Stimulated activated CD4-positive, alpha-beta T cell treated with anti-CD3 and anti-CD28 coated beads, Interleukin-4, amount 100 ng/mL, for 4 hours (primary cell): ENCODE measurements at places on chromosomes 3 and 15.

DNA sequence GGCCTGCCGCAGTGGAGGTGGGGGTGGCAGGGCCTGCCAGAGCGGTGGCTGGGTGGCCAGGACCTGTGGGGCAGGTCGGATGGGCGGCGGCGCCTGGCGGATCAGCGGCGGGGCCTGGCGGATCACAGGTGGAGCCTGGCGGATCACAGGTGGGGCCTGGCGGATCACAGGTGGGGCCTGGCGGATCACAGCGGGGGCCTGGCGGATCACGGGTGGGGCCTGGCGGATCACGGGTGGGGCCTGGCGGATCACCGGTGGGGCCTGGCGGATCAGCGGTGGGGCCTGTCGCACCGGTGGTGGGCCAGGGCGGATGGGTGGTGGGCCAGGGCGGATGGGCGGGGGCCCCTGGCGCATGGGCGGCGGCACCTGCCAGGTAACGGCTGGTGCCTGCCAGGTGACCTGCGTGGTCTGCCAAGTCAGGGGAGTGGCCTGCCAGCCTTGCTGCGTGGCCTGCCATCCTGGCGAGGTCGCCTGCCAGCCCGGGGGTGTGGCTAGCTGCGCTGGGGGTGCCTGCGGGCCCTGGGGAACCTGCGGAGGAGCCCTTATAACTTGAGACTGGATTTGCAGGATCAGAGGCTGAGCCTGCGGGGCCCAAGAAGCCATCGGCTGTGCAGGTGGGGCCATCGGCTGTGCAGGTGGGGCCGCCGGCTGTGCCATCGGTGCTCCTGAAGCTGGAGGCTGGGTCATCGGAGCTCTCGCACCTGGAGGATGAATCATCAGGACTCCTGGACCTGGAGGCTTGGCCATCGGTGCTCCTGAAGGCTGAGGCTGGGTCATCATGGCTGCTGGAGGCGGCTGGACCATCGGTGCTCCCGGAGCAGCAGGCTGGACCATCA is 1.3 kb downstream of the MAGEL2 start:
- DNase-seq, result no peak

- no peak for DNase-seq
These were observed 116.1 kb downstream of the CHST2 start for GRCh38 chr3:143235614-143236204.

DNA sequence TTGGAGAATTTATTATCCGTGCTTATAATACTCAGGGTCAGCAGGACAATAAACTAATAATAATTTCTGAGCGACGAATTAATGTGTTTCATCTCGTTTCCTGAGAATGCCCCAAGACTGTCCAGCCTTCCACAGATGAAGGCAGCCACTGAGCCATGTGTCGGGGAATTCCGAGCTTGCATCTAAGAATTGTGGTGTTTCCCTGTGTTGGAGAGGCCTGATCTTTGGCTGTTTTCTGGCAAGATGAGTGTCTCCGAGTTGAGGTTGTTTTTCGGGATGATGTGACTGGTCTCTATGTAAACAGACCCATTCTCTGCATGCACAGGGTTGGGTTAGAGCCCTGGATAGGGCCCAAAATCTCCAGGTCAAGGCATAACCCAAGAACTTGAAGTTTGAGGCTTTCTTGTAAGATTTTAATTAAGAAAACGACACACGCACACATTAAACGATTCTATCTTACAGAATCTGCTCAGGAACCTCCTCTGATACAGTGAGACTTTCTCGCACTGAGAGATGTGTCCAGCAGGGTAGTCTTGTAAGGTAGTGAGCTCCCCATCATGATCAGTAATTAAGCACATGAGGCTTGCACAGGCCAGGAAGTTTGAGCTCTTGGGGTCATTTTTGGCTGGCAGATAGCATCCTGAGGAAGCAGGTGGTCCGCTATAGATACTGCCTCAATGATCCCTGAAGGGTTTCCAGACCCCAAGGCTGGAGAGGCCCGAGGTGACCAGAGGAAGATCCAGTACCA is 14.4 kb downstream of the FGD5 start:
- DNase-seq, result no peak

DNA sequence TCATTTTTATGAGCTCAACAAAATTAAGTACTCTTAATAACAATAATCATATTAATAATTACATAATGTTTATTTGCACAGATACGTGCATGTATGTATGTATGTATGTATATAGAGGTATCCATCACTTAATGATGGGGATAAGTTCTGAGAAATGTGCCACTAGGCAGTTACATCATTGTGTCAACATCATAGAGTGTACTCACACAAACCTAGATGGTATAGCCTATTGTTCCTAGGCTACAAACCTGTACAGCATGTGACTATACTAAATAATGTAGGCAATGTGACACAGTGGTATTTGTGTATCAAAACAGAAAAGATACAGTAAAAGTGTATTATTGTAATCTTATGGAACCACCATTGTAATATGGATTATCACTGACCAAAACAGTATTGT is 874.7 kb upstream of the GBE1 start:
- no peak for DNase-seq

GRCh38 chr15:98395974-98396610 is 252.2 kb upstream of the IGF1R start:
- no peak for DNase-seq

GRCh38 chr3:159260049-159260662 is 458.3 kb downstream of the MFSD1 start:
- no peak for DNase-seq

DNA sequence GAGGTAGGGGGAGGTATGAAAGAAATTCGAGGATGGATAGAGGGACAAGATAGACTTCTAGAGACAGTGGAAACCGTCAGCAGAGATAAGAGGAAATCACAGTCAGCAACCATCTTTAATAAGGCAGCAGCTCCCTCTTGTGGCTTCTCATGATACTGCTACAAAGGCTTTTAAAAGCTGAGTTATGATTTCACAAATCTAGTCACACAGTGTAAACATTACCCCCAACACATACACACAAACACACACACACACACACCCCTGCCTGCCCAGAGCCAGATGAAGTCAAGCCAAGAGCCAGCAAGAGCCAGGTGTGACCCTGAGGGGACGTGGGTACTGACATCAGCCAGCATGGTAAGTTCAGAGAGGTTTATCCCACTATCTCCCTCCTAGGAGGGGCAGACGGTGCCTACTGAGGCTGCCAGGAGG is 18.9 kb upstream of the TGM5 start:
- peak; percentile 23 for DNase-seq

DNA sequence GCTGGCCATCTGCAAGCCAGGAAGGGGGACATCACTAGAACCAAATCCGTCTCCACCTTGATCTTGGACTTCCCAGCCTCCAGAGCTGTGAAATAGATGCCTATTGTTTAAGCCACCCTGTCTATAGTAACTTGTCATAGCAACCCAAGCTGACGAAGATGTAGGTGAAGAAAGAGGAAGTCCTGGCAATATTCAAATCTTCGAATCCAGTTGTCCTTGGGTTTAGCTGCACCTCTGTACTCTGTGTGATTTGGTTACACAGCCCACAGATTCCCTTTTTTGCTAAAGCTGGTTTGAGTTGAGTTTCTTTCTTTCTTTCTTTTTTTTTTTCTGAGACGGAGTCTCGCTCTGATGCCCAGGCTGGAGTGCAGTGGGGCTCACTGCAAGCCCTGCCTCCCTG is 68.0 kb upstream of the XCR1 start:
- DNase-seq, result no peak

DNA sequence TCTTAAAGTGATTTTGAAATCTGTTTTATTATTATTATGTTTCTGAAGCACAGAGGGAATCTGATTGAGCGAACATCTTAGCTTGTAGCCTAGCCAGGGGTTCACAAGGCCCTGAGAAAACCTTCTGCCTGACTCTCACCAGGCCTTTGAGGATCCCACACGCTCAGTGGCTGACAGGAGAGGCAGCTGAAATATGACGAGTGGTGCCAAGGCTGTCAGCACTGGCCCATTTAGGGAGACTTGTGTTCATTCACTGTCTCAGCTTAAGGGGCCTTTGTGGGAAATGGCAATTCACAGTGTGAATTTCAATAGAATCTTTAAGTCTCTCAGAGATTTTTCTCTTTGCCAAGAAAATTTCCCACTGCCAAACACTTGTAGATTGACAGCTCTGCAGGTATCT is 770.9 kb downstream of the TUSC7 start:
- DNase-seq, result no peak

GRCh38 chr3:18061737-18062656 is 319.6 kb upstream of the TBC1D5 start:
- DNase-seq, result no peak

- no peak for DNase-seq
These were observed 3.7 kb upstream of the ALPK3 start for GRCh38 chr15:84813435-84813834.

GRCh38 chr3:78721771-78722543 is 1045.8 kb downstream of the ROBO1 start:
- DNase-seq, result no peak

GRCh38 chr3:177826253-177826652 is 629.0 kb upstream of the TBL1XR1 start:
- no peak for DNase-seq

DNA sequence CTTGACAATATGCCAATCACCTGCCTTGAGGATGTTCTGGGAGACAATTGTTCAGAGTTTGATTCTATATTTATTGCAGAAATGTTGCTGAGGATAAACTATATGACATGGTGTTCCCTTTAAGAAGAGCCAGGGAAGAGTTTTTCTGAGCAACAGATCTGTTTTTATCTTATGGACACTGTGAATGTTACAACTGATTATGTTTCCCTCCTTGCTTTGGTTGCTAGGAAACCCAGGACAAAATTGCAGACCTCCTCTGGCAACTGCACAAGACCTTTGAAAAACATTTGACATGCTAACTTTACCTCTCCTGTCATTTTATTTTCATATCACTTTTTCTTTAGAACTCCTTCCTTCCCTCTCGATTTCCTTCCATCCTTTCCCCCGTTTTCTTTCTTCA is 8.2 kb upstream of the TM6SF1 start:
- DNase-seq, result no peak

DNA sequence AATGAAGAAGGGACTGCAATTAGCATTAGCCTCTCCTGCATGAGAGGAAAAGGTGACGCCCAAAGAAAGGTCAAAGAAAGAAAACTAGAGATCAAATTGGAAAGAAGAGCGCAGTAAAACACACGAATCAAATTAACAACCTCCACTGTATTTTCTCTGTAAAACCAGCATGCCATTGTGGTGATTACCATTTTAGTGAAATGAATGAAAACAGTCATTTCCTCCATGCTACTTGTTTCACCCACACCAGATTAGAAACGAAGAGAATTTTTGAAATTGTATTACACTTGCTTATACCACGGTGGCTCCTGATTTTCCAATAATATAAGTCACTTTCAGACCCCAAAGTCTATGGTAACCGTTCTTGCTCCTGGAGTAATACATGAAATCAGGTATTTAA is 71.6 kb downstream of the SUMF1 start:
- DNase-seq, result no peak

GRCh38 chr3:186073641-186074040 is 35.2 kb downstream of the ETV5 start:
- DNase-seq, result no peak

DNA sequence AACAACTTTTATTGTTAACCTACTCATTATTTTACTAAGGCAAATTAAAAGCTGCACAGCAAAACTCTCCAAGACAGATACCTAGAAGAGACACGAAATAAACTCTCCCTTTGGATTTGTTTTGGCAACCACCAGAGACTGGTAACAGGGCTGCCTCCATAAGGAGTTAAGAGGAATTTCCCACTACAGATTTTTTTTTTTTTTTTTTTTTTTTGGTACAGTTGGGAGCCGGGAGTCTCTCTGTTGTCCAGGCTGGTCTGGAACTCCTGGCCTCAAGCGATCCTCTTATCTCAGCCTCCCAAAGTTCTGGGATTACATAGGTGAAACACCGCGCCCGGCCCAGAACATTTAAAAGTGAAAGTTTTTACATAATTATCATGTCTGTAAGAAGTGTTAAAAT is 73.6 kb upstream of the VGLL4 start:
- DNase-seq, result no peak

GRCh38 chr3:111723293-111724215 is 128.4 kb upstream of the ZBED2 start:
- no peak for DNase-seq

GRCh38 chr15:38688761-38689160 is 124.1 kb upstream of the RASGRP1 start:
- DNase-seq, result peak; percentile 62

DNA sequence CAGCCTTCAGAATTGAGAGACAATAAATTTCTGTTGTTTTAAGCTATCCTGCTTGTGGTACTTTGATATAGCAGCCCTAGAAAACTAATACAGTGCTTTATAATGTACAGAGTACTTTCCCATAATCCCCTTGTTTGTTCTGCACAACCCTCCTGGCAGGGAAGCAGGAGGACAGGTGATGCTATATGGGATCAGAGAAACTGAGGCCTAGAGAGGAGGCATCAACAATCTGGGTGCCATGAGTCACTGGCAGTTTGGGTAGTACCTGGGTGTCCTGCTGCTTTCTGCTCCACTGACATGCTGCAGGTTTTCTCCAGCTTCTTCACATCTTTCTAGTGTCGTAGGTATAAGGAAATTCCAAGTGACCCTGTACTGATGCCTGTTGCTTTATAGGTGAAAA is 55.0 kb downstream of the CTDSPL start:
- DNase-seq, result no peak

DNA sequence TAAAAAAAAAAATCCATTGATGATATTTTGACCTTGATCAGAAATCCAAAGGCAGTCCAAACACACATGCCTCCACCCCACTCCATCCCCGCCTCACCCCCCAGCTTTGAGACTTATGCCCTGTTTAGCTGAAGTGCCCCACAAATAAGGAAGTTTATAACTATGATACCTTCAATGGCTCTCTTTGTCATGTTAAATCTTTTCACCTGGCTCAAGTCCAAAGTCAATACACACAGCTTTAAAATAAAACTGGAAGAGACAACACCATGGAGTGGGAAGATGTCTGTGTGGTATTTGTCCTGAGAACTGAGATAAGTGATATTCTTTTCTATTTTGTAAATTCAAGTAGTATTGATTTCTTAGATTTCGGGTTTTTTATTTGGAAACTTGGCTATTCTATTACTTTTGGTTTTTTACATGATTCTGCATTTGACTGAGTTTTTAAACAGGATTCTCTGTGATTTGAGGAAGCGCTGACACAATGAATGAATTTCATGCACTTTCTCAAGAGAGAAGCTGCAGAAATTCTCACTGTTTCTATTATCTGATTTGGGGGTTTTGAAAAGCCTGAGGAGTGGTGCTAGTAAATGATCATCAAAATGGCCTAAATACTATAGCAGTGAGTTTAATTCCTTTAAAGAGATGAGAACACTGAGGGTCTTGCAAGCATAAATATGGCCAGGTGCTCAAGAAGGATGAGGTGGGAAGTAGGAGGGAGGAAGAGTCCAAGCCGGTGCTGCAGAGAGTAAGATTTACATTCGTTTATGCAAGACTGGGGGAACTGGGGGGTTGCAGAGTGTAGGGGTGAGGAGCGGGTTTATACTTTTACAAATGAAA is 5.2 kb downstream of the FOXB1 start:
- DNase-seq, result no peak
